GM10248 (cell line): ENCODE measurements at places on chromosomes 2 and 18.

DNA sequence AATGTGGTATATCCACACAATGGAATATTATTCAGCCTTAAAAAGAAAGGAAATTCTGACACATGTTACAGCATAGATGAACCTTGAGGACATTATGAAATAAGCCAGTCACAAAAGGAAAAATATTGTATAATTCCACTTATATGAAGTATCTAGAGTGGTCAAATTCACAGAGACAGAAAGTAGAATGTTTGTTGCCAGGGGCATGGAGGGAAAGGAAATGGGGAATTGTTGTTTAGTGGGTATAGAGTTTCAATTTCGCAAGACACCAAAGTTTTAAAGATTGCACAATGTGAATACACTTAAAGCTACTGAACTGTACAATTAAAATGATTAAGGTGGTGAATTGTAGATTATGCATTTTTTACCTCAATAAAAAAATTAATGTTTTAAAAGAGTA lies 92.9 kb downstream of the TXNL1 start:
- no peak for DNase-seq

GRCh38 chr2:151153601-151154000 lies 108.1 kb downstream of the RBM43 start:
- no peak for DNase-seq

DNA sequence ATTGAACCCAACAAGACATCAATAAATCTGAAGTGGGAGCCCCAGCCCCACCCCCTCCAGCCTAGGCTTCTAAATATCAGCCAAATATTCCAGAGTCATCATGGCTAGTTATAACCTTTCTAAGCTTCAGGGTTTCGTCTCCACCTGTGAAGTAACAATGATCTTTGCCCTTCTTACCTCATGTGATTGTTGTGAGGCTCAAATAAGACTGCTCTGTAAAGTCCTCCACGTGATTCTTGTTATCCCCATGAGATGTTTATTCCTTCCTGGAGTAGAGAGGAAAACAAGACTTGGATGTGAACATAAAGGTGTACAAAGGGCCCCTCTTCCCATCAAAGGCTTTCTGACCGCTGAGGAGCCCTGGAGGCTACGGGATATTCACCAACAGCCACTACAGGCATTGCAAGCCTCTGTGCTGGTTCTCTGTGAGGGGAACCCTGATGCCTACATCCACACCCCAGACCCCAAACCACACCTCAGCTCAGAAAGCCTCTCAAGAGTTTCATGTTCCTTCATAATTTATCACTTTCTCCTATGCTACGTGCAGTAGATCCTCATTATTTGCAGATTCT lies 20.1 kb upstream of the REEP1 start:
- no peak for DNase-seq

DNA sequence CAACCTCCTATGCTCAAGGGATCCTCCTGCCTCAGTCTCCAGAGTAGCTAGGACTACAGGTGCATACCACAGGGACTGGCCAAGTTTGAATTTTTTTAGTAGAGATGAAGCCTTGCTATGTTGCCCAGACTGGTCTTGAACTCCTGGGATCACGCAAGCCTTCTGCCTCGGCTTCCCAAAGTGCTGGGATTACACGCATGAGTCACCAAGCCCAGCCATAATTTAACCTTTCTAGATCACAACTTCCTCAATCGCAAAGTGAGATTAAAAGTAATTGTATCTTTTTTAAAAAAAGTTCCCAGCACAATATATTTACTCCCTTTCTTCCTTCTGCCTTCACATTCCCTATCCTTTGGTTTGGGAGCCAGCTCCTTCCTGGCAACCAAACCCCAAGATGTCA lies 5.8 kb upstream of the PPP1CB start:
- DNase-seq: no peak

DNA sequence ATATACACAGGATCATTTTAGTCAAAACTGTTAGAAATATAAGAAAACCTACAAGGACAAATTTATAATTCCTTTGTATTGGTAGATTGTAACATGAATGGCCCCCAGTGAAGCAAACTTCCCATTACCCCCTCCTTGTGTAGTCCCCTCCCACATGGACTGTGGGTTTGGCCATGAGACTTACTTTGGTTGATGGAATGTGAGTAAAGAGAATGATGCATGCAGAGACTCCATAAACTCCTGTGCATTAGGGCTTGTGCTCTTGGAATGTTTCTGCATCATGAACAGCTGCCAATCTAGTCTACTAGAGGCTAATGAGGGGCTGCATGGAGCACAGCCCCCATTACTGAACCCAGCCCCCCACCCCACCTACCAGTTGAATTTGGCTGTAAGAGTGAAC lies 8.3 kb upstream of the TGFA start:
- no peak for DNase-seq

- no peak for DNase-seq
Measured at GRCh38 chr18:26738706-26739105, 126.8 kb downstream of the AQP4 start.

- no peak for DNase-seq
Measured at GRCh38 chr2:68466361-68466777, 725 bp downstream of the FBXO48 start.

- DNase-seq: no peak
Measured at GRCh38 chr18:2400701-2401196, 170.6 kb downstream of the METTL4 start.

DNA sequence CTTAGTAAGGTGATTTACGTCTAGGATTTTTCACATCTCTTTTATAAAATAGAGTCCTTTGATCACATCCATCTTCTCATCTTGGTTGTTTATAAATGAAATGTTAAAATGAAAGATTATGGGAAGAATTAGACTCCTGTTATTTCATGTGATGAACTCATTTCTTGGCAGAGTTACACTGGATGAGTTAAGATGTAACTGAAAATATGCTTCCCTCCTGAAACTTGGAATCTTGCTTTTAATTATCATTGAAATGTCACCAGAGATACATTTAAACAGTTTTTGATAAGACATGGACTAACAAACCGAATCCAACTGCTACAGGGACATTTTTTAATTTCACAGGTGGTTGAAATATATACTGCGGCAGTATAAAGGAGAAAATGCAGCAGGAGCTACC lies 274.0 kb downstream of the DLGAP1 start:
- no peak for DNase-seq

GRCh38 chr2:166128156-166128505 lies 311 bp upstream of the SCN1A start:
- DNase-seq: no peak

DNA sequence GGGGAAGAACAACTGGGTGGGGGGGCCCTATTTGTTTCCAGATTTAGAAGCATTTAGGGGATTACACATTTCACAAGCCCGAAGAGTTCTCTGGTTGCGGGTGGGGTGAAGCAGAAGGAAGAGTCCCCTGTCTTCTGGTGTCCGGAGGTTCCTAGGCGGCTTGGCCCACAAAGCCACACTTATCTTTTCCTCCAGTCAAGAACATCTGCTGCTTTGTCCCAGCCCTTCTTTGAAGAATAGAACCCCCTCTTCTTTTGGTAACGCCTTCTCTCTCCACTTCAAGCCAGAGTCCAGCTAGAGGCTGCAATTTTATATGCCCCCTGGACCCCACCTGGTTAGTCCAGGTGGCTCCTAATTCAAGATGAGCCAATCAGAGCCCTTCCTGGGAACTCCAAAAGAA lies 15.8 kb downstream of the BOLA3 start:
- DNase-seq: no peak

GRCh38 chr2:200472853-200473464 lies 36.9 kb downstream of the KCTD18 start:
- DNase-seq: no peak

DNA sequence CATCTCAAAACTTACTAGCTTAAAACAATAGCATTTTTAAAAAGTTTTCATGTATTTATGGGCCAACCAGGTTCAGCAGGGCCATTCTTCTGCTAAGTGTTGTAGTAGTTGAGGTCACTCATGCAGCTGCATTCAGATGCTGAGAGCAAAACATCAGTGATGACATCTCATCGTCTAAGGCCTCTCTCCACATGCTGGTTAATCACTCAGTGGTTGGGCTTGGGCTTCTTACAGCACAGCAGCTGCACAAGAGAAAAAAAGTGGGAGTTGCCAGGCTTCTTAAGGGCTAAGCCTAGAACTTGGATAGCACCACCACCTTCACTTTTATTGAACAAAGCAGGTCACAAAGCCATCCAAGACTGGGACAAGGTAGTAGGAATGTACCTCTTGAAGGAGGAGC lies 190.3 kb downstream of the IRS1 start:
- DNase-seq: no peak

DNA sequence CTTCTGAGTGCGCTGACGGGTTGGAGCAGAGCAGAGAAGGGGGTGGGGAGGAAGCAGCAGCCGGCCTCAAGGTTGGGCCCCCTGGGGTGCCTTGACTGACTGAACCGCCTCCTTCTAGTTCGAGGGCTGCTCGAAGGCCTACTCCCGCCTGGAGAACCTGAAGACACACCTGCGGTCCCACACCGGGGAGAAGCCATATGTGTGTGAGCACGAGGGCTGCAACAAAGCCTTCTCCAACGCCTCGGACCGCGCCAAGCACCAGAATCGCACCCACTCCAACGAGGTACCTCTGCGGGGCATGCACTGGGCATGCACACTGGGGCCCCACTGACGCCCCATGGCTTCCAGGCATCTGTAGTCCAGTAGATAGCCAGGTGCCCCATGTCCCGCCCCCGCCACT lies 246.9 kb downstream of the GLI2 start:
- no peak for DNase-seq

DNA sequence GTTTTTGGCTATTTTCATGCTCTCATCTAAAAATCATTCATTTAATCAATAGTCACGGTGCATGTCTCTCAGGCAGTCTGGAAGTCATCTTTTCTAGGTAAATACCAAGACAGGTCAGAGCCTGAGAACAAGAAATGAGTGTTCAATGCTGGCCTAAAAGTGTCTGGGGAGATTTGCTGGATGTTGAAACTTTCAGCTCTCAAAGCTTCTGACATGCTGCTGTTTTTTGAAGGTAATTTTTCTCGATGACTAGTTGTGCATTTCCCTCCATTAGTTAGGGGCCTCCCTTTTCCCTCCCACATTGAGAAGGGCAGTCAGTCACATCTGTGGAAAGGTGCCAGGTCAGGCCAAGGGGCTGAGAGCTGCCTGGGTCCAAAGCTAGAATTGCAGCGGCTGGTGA lies 115.6 kb downstream of the LPIN1 start:
- DNase-seq: no peak

GRCh38 chr2:159160954-159161353 lies 125.5 kb downstream of the WDSUB1 start:
- DNase-seq: no peak

DNA sequence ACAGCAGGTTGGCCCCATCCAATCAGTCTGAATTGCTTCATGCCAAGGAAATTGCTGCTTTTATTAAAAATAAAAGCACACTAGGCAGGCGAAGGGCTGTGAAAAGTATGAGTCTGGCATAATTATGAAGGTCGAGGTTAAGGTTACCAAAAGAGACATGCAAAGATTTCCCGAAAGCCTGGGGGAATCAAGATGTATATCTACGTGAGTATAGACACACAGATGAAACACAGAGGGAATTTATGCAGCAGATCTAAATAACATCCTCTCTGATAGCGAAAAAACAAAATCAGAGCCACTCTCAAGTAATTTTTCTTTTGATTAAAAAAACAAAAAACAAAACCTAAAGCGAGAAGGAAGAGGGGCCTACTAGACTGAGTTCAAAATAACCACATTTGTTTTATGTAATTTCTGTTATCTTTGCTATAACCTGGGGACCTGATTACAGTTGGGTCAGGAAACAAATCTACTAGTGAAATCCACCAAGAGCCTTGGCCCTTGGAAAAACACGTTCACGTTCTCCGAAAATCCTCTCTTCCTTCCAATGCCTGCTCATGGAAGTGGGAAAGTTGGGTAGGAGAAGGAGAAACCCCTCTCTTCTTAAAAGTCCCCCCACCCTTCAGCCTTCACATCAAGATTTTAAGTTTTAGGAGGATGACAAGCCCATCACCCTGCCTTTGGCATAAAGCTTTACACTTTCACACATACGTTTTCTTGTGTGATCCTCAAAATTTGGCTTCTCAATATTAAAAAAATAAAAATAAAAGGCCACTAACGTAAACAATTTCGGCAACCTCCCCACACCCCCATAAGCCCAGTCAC lies 1.4 kb downstream of the AAK1 start:
- no peak for DNase-seq

DNA sequence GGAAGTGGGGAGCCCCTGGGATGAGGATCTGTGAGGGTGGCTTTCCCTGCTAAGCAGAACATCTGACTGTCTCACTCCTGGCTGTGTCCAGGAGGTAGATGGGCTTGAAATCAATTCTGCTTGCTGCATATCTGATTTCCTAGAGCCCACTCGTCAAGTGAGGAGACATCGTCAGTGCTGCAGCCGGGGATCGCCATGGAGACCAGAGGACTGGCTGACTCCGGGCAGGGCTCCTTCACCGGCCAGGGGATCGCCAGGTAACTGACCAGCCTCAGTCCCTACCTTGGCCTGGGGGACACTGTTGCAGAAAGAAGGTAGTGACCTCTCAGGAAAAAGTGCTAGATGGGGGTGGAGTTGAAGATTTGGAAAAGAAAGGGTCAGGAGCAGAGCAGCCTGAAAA lies 31.3 kb downstream of the CNGA3 start:
- DNase-seq: no peak

DNA sequence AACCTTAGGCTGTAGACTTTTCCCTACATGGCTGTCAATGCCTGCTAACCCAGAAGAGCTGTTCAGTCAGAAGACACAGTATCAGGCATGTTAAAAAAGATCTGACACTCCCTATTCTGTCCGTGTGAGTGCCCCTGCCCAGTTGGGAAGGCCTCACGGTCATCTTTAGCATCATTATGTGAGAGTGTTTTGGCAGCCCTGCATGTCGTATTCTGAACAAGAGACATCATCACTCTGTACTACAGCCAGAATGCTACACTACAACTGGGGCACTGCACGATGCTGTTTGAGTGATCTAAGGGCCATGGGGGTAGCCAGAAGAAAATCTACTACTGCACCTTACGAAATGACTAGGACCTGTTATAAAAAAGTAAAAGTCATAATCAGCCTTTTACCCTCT lies 67.2 kb downstream of the GREB1L start:
- DNase-seq: no peak

DNA sequence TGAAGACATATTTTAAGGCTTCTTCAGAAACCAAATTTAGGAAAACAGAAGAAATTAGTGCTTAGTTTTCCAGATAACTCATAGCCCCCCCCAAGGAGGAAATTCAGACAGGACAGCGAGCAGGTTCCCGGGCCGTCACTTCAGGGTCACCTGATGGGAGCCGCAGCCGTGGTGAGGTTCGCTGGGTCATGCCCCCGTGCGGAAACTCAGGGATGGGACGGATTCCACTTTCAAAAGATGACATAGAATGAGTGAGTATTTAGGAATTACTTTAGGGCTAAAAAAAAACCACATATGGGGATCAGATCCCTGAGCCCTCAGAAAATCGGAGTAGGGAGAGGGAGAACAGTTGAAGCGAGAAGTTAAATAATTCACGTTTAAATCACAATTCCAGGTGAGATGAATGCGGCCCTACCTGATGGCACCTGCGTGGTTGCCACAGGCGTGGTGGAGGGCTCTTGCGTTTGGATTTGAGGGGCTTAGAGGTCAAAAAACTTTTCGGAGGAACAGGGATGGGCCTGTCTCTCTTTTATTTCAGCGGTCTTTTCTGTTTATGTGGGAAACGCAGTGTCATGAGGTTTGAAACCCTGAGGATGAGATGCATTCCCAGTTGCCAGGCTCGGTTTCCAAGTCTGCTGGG lies 114.4 kb downstream of the NFATC1 start:
- DNase-seq: no peak

- no peak for DNase-seq
Measured at GRCh38 chr2:202671317-202672035, 36.7 kb downstream of the FAM117B start.
